ENCODE measurements at places on chromosomes 3 and 15. TPM values are rescaled to one million over a fixed set of nuclear protein-coding genes. Genes with fewer than 3 reads are reported as not detected.

The PPCDC gene
- 20.9 TPM for polyA plus RNA-seq

The SCAANT1 gene
- polyA plus RNA-seq = not detected

The SLC2A2 gene
- 0.05 TPM for polyA plus RNA-seq

The PLA1A gene
- 3.0 TPM for polyA plus RNA-seq

The ECE2 gene
- not detected for polyA plus RNA-seq

The CCDC54 gene
- polyA plus RNA-seq = not detected

All from thymus (tissue), 14 donors.